ENCODE measurements at places on chromosomes 4 and X.
A peak's percentile ranks its signal among the peaks of the same experiment; 100 is the strongest.

- DNase-seq, result no peak
Observed at GRCh38 chr4:52942936-52943335, 80.8 kb downstream of the RASL11B start.

DNA sequence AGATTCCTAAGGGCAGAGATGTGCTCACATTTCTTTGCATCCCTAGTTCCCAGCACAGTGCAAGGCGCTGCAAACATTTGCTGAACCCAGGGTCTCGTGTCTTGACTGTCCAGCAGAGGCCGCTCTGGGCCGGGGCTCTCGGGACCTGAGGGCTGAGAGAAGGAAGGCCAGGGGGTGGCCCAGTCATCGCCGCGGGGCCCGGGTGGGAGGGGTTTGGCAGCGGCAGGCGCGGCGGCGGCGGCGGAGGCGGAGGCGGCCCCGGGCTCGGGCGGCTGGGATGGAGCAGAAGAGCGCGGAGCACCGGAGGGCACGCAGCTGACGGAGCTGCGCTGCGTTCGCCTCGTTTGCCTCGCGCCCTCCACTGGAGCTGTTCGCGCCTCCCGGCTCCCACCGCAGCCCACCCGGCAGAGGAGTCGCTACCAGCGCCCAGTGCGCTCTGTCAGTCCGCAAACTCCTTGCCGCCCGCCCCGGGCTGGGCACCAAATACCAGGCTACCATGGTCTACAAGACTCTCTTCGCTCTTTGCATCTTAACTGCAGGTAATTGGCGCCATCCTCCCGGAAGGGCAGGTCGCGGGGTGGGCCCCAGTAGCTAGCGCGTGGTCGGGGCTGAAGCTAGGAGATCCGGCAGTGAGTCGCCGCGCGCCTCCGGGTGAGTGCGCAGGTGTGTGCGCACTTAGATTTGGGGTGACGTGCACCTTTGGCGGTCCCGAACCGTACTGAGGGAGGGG lies at the start of gene PARM1:
Gene PARM1 (plus strand): TSS at position 285 of the 730 bp plus-strand sequence. CDS start 212 bp downstream, at position 497.
- no peak for DNase-seq

GRCh38 chr4:88818631-88819470 lies 121.2 kb upstream of the NAP1L5 start:
- peak; percentile 52 for DNase-seq

DNA sequence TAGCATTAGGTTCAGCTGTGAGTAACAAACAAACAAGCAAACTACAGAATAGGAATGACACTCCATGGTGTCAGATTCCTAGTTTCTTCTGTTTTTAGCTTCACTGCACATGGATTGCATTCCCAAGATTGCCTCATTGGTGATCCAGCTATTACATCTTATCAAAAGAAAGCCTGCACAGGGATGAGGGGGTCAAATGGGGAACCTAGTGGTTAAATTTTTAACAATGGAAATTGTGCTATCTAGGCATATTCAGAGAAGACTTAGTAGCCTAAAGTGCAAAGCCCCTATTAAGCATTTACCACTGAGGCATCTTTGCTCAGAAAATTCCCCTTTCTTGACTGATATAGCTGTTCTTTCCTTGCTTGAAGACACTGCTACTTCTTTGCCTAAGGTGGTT lies 3.9 kb upstream of the TTC29 start:
- no peak for DNase-seq

GRCh38 chr4:123573866-123574508 lies 177.4 kb downstream of the SPRY1 start:
- DNase-seq, result no peak

GRCh38 chr4:143254491-143255226 lies 69.9 kb downstream of the USP38 start:
- no peak for DNase-seq

DNA sequence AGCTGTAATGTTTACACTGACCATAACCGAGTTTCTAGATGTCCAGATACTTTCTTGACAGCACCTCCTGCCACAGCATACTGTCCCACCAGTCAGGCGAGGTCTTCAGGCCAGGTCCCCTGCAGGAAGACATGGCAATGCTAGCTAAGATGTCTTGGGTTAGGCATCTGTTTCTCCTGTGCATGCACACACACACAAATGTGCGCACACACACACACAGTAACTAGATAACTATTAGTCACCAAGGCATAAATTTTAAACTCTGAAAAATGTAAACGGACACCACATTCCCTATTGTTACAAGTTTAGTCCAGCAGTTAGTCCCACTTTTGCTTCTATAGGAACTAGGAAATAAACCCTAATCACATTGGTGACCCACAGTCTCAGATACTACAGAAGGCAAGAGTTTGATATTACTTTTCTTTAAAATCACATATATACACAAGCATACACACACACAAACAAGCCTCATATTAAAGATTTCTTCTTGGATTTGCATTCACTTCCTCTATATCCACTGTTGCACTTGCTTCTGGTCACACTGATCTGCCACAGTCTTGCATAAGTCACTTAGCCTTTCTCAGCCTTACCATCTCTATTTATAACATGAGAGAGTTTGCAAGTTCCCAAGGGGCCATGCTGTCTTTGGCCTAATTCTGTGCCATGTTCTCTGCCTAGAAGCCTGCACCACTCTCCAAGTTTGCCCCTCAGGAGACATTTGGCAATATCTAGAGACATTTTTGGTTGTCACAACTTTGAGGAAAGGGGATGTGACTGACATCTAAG lies 32.2 kb downstream of the IL21 start:
- no peak for DNase-seq

- DNase-seq, result no peak
Observed at GRCh38 chr4:94500685-94501084, 48.9 kb downstream of the PDLIM5 start.

GRCh38 chrX:6184900-6185515 lies 43.7 kb downstream of the NLGN4X start:
- DNase-seq, result no peak

DNA sequence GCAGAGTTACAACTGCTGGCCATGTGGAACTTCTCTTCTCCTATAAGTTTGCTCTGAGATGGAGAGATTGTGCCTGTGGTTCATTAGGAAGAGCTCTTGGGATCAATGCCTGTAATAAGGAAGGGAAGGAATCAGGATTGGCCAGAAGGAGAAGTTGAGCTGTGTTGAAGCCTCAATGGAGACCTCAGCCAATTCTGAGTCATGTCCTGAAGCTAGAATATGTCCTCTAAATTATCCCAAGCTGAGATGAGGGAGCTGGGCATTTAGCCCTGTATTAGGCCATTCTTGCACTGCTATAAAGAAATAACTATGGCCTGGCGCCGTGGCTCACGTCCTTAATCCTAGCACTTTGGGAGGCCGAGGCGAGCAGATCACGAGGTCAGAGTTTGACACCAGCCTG lies 85.4 kb upstream of the DHX15 start:
- no peak for DNase-seq

DNA sequence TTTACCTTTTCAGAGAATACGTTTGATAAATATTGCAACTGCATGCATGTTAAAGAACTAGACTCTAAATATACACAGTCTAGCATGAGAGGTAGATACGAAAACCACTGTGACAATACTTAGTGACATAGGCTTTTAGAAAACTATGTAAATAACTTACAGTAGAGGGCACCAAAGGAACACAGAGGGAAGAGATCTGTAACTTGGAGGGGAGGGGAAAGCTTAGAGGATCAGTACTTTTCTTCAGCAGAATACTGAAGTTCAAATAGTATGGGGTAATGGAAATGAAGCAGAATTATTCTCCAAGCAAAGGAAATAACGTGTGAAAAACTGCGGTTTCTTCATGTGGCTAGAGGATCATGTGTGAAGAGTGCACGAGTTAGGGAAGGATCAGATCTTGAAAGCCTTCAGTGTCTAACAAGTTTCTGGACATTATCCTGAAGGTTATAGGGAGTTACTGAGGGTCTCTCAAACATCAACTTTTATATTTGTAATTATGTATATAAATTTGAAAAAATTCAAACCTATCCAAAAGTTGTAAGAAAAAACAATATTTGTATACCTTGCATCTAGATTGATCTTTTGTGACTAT lies 264.3 kb downstream of the NPFFR2 start:
- no peak for DNase-seq

- no peak for DNase-seq
Observed at GRCh38 chr4:71275004-71275403, 63.8 kb upstream of the SLC4A4 start.

GRCh38 chrX:72005046-72005445 lies 94.4 kb downstream of the NHSL2 start:
- DNase-seq, result no peak

- no peak for DNase-seq
Observed at GRCh38 chr4:21596521-21596920, 352.1 kb downstream of the KCNIP4 start.

- DNase-seq, result peak; percentile 5
Observed at GRCh38 chrX:124232523-124233201, 99.8 kb upstream of the TEX13D start.

DNA sequence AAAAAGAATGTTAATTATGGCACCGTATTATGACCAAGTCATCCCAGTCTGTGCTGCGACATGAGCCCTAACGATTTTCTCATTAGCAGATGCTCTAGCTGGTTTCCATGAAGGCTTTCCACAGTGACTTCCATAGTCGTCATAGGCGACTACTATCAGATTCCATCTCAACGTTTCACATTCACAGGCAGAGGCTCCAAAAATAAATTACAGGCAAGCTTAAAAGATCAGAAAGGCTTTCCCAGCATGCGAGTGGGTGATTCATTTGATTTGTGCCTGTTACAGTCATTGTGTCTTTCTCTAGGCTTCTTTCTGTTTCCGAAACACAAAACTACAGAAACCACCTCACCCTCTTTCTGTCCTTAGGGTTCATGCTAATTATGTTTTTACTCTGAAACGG lies 43.2 kb downstream of the PALLD start:
- no peak for DNase-seq

GRCh38 chrX:70252491-70252890 lies 7.5 kb downstream of the P2RY4 start:
- DNase-seq, result no peak

GRCh38 chr4:52701207-52701606 lies 42.1 kb upstream of the USP46 start:
- DNase-seq, result no peak

DNA sequence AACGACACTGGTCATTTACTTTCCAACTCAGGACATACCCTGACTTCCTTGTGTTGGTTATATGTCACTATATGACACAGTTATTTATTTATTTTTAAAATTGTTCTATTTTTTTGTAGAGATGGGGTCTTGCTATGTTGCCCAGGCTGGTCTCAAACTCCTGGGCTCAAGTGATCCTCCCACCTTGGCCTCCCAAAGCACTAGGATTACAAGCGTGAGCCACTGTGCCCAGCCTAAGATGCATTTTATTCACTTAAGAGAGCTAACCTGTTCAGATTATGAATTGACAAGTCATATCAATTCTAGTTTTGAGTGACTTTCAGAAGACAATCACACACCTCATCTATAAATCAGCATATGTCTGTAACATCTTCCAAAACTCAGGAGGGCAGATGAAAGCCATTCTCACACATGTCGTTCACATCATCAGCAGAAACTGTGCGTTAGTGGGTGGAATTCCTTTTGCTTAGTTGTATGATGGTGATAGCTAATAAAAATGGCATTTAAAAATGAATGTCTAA lies 9.4 kb upstream of the RHOH start:
- DNase-seq, result no peak

DNA sequence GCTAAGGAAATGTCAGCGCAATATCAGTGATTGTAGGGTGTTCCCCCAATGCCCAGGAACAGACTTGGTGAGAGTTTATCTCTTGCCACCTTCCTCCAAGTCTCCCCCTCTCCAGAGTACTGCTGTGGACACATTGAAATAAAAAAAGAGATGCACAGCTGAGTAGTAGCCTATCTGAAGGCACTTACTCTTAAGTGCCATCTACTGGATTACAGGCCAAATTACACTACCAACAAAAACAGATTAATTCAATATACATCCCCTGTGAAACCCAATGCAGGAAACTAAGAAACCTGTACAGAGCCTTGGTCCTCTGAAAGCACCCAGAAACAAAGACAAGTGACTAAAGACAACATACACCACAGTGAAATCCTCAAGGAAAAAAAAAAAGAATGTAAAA lies 460.3 kb downstream of the ZIC3 start:
- no peak for DNase-seq

DNA sequence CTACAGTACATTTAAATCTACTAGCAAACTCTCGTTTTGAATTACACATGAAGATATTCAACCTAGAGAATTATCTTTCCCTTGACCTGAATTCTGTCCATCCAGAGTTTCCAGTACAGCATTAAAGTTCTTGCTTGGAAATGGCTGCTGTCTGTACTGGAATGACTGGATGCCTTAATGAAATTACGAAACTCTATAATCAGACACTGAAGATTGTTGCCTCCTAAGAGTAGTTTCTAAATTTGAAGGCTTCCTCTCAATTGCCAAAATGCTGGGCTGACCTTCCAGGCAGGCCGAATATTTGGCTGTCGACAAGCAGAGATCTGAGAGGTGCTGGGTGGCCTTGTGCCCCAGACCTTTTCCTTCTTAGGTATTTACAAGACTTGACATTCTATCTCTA lies 215.1 kb upstream of the GPC4 start:
- no peak for DNase-seq

- DNase-seq, result no peak
Observed at GRCh38 chrX:15059474-15059873, 186.3 kb downstream of the MOSPD2 start.

GRCh38 chr4:141851246-141851891 lies 215.0 kb downstream of the IL15 start:
- no peak for DNase-seq

- no peak for DNase-seq
Observed at GRCh38 chr4:176308441-176308840, 11.3 kb upstream of the SPCS3 start.

- DNase-seq, result no peak
Observed at GRCh38 chr4:20252656-20253282, 1.1 kb downstream of the SLIT2 start.

DNA sequence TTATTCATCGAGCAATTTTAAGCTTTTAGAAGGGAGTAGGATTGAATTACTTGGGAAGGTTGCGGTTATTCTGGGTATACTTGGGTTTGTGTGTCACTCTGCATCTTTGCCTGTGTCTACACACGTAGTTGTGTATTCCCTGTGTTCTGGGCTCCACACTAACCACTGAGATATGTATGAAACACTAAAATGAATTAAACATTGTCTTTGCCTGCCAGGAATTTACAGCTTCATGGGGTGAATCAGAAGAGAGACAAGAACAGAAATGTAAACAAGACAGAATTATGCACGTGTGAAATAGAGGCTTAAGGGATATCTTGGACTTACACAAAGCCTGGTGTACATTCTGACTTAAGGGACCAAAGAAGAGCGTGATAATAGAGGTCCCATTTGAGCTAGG lies 228.5 kb downstream of the AFF2 start:
- DNase-seq, result no peak

GRCh38 chrX:151153667-151154066 lies 22.7 kb upstream of the GPR50 start:
- no peak for DNase-seq
